Bronchial smooth muscle cell (primary cell): ENCODE measurements at places on chromosomes 7 and 10. TPM values are rescaled to one million over a fixed set of nuclear protein-coding genes. Genes with fewer than 3 reads are reported as not detected.

The ANKRD1 gene
- 0.16 and 0.43 TPM in 2 replicates for total RNA-seq

The OR6V1 gene
- not detected in 2 replicates for total RNA-seq

The CDHR3 gene
- total RNA-seq: 3.5 and 5.4 TPM in 2 replicates

The SPDYE9 gene
- not detected in 2 replicates for total RNA-seq

The ENO4 gene
- 0.32 and 0.34 TPM in 2 replicates for total RNA-seq

The HSPA12A gene
- 1.4 and 7.1 TPM in 2 replicates for total RNA-seq

The DGKI gene
- total RNA-seq: 1.9 and 2.5 TPM in 2 replicates

The DIP2C gene
- 12.3 and 18.4 TPM in 2 replicates for total RNA-seq

The SPACDR gene
- total RNA-seq: 0.17 and 0.32 TPM in 2 replicates

The GNG11 gene
- 11.2 and 34.5 TPM in 2 replicates for total RNA-seq

The SSC4D gene
- total RNA-seq: 0.43 and 0.47 TPM in 2 replicates

The ZP3 gene
- total RNA-seq: 0.63 and 1.9 TPM in 2 replicates

The PLXNA4 gene
- total RNA-seq: 0.47 and 2.5 TPM in 2 replicates

The IDI1 gene
- total RNA-seq: 35.8 and 67.9 TPM in 2 replicates

The CYTH3 gene
- total RNA-seq: 15.4 and 22.7 TPM in 2 replicates

The OR13A1 gene
- total RNA-seq: under 0.01 TPM in 1 of 2 replicates, not detected in the other

The NUTM2B gene
- 0.16 and 0.52 TPM in 2 replicates for total RNA-seq

The BEND7 gene
- 0.63 and 0.69 TPM in 2 replicates for total RNA-seq

The MYO3A gene
- not detected in 2 replicates for total RNA-seq

The CYP2C18 gene
- total RNA-seq: 0.09 TPM in 1 of 2 replicates, not detected in the other

The CPED1 gene
- 29.8 and 36.9 TPM in 2 replicates for total RNA-seq

The NFE2L3 gene
- 0.63 and 1.9 TPM in 2 replicates for total RNA-seq

The PPP1R9A gene
- 0.16 and 0.60 TPM in 2 replicates for total RNA-seq

The ADAP1 gene
- 0.79 and 1.1 TPM in 2 replicates for total RNA-seq

The CDC14C gene
- total RNA-seq: under 0.01 and 0.09 TPM in 2 replicates

The ANXA8L1 gene
- total RNA-seq: 0.16 and 0.17 TPM in 2 replicates

The AKR1D1 gene
- total RNA-seq: not detected in 2 replicates

The C7orf33 gene
- not detected in 2 replicates for total RNA-seq

The CHST3 gene
- 13.4 and 16.9 TPM in 2 replicates for total RNA-seq

The FBXL13 gene
- 2.1 and 2.5 TPM in 2 replicates for total RNA-seq

The SH2B2 gene
- 0.94 and 0.95 TPM in 2 replicates for total RNA-seq

The SLC26A3 gene
- not detected in 2 replicates for total RNA-seq

The UTF1 gene
- not detected in 2 replicates for total RNA-seq

The EN2 gene
- under 0.01 TPM in 1 of 2 replicates, not detected in the other for total RNA-seq

The TFEC gene
- under 0.01 and 0.16 TPM in 2 replicates for total RNA-seq

The ATOH7 gene
- total RNA-seq: not detected in 2 replicates

The PARG gene
- 27.9 and 34.3 TPM in 2 replicates for total RNA-seq
